Non-pigmented ciliary epithelial cell (primary cell): ENCODE measurements at places on chromosomes 3 and 15.

DNA sequence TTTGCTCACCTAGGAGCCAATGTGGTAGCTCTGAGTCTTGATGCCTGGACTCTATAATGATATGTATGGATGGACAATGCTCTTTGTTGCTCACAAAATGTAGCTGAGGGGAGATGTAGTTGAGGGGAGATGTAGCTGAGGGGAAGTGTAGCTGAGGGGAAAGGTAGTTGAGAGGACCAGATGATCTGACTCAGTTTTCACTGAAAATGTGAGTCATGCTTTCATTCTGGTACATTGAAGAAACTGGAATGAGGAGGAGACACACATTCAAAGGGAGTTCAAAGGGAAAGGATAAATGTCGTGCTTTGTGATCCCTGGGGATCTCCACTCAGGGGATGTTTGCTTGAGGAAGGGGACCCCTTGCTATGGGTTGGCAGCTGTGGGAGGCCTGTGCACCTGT lies 302.9 kb upstream of the TRIM42 start:
- no peak for DNase-seq

DNA sequence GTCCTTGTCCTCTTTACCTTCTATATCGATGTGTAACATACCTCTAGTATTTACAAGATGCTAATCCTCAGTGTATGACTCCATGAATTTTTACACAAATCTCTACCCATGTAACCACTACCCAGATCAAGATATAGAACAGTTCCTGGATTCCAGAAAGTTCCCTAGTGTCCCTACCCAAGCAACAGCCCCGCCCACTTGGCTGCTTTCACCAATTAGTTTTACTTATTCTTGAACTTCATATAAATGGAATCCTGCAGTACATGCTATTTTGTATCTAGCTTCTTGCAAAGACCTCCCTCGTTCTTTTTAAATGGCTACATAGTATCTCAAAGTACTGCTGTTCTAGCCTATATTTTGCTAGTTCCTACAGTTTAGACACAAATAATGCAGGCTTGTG lies 33.0 kb downstream of the CD276 start:
- DNase-seq, result no peak

DNA sequence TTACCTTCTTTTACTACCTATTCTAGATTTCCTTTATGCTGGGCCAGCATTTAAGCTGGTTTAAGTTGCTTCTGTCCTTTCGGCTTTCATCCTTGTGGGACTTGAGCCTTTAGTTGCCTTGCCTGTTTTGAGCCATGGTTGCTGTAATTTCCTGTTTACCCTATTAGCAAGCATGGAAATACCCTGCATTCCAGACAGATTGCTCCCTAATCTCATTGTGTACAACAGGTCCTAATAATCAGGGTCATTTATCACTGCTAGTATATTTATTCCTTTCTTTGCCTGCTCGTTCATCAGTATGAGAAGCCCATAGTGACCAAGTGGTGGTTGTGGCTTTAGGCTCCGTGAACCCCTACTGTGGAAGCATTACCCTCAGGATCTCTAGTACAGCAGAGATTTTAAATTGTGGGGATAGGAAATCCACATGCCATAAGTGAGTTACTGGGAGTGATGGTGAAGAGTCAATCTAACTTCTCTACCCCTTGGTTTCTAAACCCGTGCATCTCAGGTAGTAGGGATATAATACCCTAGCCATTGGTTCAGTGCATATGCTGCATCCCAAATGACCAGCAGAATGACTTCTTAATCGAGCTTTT lies 31.9 kb downstream of the NCK1 start:
- DNase-seq, result peak; percentile 58

DNA sequence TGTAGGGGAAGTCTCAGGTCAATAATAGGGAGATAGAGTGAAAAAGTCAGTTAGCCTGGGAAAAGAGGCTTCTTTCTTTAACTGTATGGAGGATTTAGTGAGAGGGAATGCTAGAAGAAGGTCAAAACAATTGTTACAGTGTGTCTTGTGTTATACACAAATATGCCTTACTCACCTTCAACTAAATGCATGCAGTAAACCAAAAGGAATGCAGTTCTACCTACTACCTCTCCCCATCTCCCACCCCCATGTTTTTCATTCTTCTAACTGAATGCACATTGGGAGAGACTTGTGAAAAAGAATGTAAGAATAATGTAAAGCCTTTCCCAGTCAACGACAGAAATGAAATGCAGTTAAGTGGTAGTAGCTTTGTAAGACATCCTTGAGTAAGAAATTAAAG lies 33.8 kb downstream of the CCDC66 start:
- DNase-seq, result peak; percentile 14

DNA sequence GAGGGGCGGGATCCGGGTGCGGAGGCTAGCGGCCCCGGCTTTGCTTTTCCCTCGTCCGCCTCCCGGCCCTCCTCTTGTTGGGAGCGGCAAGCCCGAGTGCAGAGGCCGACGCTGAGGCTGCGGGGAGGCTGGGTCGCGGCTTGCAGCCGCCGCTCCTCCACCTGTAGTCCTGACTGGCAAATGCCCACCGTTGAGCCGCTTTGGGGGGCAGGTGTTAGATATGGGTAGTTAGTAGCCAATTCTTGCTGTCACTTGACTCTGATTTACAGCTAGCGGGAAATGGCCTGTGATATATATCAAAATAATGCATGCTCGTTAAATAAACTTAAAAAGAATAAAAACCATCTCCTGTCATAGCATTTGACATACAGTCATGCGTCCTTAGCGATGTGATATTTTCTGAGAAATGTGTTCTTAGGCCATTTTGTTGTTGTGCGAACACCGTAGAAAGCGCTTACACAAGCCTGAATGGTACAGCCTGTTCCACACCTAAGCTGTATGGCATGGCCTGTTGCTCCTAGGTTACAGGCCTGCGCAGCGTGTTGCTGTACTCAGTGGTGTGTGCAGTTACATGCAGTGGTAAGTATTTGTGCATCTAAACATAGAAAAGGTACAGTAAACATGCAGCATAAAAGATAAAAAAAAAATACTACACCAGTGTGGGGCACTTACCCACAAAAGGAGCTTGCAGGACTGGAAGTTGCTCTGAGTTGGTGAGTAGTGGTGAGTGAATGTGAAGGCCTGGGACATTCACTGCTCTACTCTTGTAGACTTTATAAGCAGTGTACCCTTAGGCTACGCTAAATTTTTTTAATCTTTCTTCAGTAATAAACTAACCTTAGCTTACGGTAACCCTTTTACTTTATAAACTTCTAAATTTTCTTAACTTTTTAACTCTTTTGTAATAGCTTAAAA lies 873 bp downstream of the CAPN7 start:
- DNase-seq, result no peak

DNA sequence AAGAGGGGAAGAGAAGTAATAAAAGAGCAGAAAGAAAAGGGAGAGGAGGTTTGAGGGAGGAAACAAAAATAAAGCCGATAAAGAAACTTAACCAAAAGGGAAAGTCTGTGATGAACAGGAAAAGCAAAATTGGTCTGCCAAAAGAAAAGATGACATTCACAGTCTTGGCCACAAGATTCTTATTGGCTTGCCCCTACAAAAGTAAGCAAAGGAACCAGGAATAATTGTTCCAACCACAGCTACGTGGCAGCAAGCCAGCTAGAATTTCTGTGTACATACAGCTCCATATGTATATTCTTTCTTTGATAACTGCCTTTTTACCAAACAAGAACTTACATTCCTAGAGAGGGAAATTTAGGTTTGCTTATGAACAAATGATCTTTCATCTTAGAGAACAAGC lies 79.6 kb downstream of the MLH1 start:
- peak; percentile 65 for DNase-seq

DNA sequence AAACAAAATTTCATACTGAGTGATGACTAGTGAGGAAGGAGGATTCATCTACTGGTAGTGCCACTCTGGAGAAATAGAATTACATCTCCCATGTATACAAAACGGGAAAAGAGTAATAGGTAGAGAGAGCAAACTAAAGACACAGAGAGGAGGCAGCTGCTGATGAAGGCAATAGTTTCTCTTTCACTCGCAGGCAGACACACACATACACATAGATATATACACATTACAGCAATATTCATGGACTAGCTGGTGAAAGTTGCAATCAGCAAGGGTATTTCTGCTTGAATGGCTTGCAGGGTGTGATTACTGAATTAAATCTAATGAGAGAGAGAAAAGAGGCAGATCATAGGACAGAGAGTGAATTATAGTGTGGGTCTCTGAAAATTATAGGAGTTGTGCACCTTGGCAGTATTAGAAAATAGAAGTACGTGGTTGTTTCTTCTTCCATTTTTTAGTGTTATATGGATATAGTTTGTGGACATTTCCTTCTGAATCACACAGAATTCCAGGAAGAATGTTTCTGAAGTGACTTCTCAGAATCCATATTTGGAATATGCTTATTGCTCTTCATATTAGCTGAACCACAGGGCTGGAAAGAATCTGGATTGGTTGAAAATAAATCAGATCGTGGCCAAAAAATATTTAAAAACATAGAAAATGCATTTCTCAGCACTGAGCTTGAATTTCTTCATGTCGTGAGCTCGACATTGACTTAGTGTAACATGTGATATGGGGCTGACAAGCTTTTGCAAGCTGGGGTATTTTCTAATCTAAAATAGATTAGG lies 991.2 kb downstream of the TUSC7 start:
- no peak for DNase-seq

DNA sequence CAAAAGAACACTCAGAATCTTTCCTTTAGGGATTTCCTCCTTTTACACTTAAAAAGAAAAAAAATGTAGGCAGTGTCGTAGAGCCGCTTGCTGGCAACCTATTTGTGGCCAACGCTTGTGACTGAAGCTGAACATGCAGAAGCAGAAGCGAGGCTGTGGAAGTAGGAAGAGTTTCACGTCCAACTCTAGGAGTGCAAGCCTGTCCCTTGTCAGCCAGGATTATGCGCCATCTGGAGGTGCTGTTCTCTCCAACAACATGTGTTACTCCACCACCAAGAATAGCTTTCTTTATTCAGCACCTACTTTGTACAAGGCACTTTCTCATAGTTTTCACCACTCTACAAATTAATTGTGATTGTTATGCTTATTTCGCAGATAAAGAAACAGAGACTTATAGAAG lies 223.2 kb upstream of the LMCD1 start:
- DNase-seq, result no peak

DNA sequence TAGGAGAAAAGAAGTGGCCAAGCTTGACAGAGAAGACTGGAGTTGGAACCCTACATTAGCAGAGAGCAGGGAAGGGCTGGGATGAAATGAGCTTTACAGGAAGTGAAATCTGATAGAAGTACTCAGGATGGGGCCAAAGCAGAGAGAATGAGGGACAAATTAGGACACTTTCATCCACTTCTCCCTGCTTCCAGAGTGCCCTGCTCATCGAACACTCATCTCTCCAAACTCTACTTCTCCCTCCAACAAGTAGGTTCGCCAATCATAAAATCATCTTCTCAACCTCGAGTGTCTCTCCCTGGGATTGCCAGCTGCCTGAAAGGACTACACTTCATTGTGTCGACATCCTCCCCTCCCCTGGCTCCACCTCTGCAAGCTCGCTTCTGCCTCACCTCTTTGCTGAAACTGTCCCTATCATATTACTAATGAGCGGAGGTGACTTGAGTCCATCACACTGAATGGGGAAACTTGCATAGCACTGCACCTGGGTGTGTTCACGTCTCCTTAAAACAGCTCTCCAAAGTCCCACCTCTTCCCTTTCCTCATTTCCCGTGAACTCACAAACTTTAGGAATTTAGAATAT lies 365.8 kb downstream of the FOXP1 start:
- DNase-seq, result no peak

DNA sequence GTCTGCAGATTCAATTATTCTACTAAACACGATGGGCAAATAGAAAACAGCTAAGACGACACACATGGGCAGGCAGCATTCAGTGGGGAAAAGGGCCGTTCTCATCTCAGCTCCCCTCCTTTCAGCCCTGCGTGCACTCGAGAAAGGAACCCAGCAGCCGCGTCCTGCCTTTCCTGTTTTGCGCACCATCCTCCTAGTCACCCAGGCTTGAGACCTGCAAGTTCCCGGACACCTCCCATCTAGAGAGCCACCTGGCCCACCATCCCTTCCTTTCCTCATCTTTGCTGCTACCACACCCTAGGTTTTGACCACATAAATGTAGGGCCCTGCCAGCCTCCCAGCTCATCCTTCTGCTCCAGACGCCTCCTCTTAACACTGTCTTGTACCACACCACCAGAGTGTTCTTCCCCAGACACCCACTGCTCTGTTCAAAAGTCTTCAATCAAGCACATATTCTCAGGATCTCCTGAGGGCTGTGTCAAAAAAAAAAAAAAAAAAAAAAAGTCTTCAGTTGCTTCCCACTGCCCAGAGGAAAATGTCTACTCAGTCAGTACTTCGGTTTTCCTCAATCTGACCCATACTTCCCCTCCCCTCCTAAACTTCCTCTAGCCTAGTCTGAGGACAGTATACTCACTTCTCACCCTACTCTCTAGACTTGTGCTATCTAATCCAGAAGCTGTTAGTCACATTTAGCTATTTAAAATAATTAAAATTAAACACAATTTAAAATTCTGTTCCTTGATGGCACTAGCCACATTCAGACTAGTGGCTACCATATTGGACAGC lies 182.0 kb downstream of the STT3B start:
- DNase-seq, result no peak

DNA sequence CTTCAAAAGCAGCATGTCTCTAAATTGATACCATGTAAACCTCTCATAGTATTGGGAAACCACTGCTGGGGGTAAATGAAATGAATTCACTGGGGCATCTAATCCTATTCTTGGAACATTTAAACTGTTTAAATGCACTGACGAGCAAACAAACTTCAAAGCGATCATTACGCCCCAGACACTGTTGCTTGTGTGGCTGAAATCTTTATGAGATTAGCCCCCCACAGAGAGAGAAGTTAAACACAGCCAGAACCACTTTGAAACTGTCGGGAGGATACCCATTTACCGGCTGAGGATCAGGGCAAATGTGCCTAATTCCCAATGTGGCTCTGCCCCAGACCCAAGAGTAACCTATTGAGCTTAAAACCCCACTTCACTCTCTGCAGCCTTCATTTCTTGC lies 308.4 kb upstream of the CDIN1 start:
- no peak for DNase-seq

DNA sequence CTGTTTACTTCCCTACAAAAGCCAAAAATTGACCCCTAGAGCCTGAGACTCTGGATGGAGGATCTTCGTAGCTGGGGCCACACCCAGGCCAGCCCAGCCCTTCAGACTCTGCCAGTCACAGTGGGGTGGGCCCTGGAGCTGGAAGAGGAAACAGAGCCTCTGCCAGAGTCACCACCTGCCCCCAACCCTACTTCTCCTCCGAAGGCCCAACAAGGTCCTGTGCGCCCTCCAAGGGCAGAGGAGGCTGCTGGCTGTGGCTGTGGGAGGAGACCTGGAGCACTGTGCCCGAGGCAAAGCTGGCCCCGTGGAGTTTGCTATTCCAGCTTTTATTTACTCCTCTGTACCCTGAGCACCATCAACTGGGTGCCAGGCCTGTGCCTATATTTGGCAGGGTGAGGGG lies 19.0 kb downstream of the CISH start:
- no peak for DNase-seq
